SJCRH30 (cell line): ENCODE measurements at places on chromosomes 12 and 14. TPM values are rescaled to one million over a fixed set of nuclear protein-coding genes. Genes with fewer than 3 reads are reported as not detected.

OR6C2 gene
- not detected in 2 replicates for total RNA-seq

BATF gene
- not detected in 2 replicates for total RNA-seq

ADGRD1 gene
- total RNA-seq: 0.13 and 0.36 TPM in 2 replicates

DNA sequence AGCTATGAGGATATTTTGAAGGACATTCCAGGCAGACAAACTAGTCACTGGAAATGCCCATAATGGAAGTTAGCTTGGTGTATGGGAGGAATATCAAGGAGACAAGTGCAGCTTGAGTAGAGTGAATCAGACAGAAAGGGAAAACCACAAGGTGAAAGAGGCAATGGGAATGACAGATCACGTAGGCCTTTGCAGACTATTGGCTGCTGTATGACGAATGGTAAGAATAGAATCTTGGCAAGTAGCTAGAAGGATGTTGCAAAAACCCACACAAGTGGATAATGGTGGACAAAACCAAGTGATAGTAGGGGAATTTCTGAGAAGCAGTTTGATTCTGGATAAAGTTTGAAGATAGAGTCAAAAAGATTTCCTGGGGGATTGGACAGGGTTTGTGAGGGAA, 196.9 kb upstream of the NOVA1 start:
- DNase-seq: no peak

- DNase-seq: no peak
These were observed 104.0 kb downstream of the CALM1 start for GRCh38 chr14:90500665-90501370.

DNA sequence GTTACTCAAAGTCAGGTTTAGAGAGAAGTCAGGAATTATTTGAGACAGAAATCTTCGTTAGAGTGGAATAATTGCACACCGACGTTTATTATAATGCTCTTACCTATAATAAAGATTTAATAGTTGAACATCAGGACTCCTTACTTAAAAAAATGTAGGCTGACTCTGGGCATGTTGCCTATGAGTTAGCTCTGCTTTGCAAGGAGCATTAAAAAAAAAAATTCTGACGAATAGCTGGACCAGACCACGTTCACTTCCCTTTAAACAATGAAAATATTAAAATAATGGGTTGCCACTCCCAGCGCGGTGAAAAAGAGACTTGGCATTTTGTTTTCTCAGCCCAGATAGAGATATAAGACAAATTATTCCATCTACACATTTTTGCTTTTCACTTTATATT, 574 bp upstream of the FANCM start:
- no peak for DNase-seq

DNA sequence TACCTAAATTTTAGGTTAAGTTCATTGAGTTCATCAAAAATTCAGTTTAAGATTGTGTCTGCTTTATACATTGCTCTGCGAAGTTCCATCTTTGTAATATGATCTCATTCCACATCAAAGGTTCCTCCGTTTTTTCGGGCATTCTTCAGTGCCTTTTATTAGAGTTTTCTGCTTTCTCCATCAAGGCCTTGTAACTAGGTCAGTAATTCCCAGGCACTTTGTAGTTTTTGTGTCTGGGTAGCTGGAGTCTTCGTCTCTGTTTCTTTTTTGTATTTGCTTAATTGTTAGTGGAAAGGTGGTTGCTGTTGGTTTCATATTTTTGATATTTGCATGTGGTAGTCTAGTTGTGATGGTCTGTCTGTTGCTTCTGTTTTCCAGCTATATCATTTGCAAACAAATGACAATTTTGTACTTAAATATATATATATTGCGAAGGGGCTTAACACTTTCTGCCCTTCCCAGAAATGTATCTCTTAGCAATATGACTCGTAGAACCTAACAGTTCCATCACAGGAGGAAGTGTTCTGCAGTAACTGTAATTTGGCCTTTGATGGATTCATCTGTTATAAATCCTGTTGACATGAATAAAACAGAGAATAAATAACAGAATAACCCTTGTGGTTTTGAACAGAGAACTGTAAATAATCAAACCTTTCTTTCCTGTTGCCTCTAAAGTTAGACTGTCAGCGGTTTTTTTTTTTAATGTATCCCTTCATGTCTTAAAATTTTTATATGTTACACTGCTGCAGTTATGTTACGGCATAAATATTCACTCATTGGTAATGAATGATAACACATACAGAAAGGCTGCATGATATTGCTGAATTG, 88.4 kb upstream of the DYNC1H1 start:
- DNase-seq: no peak

DNA sequence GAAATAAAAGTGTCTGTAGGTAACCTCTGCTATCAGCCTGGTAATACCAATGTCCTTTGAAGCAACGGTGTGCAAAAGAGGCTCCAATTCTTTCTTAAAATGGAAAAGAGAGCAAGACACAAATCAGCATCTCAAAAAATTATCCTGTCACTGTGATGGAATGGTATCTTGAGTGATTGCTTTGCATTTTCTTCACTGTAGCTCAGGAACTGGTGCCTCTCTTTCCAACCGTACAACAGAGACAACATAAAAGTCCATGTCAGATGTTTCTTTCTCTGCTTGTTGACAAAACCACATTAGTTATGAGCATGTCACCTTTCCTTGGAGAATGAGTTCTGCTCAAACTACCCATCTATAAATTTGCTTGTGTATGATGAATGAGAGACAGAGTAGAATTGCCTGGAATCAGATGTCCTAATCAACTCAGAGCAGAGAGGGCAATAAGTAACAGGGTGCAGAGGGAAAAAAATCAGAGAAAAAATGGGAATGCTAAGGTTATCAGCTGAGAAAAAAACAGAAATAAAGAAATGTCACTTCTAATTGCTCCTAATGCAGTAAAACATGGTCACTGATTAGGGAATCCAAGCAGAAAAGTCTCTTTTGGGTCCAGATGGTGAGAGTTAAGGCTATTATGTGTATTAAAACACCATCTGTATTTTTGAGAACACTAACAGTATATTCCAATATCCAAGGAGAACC, 465.0 kb upstream of the ATP2B1 start:
- DNase-seq: no peak

DNA sequence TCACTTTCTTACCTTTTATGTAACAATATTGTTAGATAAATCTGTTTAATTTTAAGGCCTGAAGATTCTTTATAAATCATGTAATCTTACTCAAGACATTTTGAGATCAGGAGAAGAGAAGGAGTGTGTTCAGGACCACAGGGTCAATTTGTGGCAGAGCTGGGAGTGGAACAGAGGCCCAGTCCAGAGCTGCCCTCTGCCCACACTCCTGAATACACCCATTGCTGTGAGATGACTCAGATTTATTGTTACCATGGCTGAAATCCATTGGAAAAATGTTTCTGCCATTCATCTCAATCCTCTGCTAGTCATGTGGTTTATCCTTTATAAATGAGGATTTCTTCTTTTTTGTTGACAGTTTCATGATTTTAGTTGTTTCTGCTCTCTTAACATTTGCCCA, 100.5 kb upstream of the STXBP6 start:
- no peak for DNase-seq

GRCh38 chr12:20628226-20628787, 66.8 kb upstream of the SLCO1C1 start:
- no peak for DNase-seq
